Right ventricle myocardium superior (tissue), 1 donor: ENCODE measurements at places on chromosomes 7 and 10. TPM values are rescaled to one million over a fixed set of nuclear protein-coding genes. Genes with fewer than 3 reads are reported as not detected.

The SLC39A12 gene
- not detected for total RNA-seq

The NANOS1 gene
- total RNA-seq: 10.0 TPM

The CDK14 gene
- 24.2 TPM for total RNA-seq

DNA sequence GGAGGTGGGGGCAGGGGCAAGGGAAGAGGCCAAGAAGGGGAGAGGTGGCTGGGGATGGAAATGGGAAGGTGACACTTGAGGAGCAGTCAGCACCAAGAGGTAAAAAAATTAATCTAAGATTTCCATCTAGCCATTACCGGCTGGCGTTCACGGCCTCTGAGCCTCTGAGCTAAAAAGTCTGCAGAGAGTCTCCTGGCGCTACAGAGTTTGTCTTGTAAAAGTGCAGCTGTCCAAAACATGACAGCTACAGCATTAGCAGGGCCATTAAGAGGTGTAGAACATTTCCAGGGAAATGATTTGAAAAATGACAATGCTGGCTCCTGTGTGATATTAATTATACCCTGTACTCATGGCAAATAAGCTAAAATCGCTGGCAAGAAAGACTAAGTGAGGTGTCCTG, 167.6 kb downstream of the LRMDA start:
- no peak for DNase-seq

DNA sequence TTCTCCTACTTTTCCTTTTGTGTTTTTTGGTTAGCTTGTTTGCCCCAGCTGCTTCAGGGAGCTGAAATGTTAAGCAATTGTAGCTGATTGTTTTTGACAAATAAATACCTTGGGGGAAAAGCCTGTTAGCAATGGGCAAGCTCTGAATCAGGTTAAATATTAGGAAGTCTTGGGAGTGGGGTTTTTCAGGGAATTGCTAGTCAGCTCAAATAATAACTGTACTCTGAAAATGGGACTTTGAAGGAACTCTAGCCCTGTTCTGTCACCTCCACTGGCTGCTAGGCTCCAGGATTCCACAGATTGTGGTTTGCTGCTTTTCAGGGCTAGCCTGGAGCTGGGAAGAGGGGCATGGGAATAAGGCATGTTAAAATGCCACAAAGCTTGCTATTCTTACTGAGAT, 39.5 kb downstream of the ADK start:
- no peak for DNase-seq

- no peak for DNase-seq
Observed at GRCh38 chr7:132311733-132312132, 264.5 kb downstream of the PLXNA4 start.

- no peak for DNase-seq
Observed at GRCh38 chr10:129882291-129883010, 81.6 kb downstream of the EBF3 start.

- no peak for DNase-seq
Observed at GRCh38 chr7:83038787-83039186, 123.9 kb downstream of the PCLO start.

GRCh38 chr7:87173471-87173870, 21.2 kb downstream of the DMTF1 start:
- no peak for DNase-seq

DNA sequence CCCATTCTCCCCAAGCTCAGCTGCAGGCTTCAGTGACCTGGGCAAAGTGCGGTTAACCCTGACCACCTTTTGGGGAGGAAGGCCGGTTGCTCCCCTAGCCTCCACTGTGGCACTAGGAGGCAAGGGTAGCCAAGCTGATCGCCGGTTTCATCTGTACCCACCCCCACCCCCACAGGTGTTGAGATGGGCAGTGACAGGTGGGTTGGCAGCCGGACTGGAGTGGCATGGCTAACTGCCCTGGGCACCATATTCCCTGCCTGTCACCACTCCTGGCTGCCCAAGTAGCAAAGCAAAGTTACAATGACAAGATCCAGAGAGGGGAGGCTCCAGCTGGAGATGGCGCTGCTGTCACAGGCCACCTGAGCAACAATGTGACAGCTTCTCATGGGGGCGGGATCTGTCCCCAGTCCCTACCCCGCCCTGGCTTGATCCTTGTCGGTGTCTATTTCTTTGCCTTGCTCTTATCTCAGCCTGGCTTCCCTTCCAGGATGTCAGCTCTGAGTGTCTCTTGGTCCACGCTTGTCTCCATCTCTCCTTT, 27.0 kb upstream of the BMS1 start:
- DNase-seq: no peak

DNA sequence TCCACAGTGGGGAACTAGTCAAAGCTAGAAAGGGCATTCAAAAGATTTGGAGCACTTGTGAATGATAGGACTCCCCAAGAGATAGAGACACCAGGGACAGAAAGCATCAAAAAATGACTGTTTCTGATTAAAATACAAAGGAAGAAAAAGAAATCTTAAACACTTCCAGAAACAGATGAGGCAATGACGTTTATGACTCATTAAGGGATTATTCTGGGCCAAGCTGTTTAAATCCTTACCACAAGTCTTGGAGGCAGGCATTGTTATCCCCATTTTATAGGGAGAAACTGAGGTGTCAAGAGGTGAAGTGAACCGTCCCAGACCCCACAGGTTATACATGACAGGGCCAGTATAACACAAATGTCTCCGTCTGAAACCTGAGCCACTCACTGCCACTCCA, 68.3 kb upstream of the AMPH start:
- DNase-seq: no peak
